Smooth muscle cell of trachea (primary cell): ENCODE measurements at places on chromosomes 13 and 19. TPM values are rescaled to one million over a fixed set of nuclear protein-coding genes. Genes with fewer than 3 reads are reported as not detected.

TYROBP gene
- total RNA-seq = 0.33 TPM in 1 of 2 replicates, not detected in the other

PRX gene
- total RNA-seq = 2.2 and 3.8 TPM in 2 replicates

B3GNT8 gene
- total RNA-seq = 3.5 and 4.5 TPM in 2 replicates

BRME1 gene
- total RNA-seq = 0.66 and 0.73 TPM in 2 replicates

MYH14 gene
- not detected in 2 replicates for total RNA-seq

ACER1 gene
- not detected in 2 replicates for total RNA-seq

PSG6 gene
- total RNA-seq = 1.0 TPM in 1 of 2 replicates, not detected in the other

STOML3 gene
- not detected in 2 replicates for total RNA-seq
